ENCODE measurements at places on chromosomes 4 and X.
A peak's percentile ranks its signal among the peaks of the same experiment; 100 is the strongest.

DNA sequence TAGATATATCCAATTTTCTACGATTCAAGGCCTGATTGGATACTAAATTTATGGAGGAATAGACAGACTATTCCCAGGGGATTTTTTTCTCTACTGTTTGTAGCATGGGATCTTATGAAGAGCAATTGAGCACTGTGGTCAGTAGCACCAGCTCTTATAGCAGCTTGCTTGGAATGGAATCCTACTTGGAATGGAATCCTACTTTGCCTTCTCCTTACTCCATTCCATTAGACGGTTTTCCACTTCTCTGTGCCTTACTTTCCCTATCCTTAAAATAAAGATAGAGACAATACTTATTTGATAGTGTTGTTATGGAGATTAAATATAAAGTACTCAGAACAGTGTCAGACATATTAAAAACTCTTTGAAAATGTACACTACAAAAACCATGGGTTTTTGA is 133.5 kb downstream of the BTC start:
- DNase-seq, result no peak

GRCh38 chr4:175412161-175412560 is 399.9 kb downstream of the GPM6A start:
- no peak for DNase-seq

DNA sequence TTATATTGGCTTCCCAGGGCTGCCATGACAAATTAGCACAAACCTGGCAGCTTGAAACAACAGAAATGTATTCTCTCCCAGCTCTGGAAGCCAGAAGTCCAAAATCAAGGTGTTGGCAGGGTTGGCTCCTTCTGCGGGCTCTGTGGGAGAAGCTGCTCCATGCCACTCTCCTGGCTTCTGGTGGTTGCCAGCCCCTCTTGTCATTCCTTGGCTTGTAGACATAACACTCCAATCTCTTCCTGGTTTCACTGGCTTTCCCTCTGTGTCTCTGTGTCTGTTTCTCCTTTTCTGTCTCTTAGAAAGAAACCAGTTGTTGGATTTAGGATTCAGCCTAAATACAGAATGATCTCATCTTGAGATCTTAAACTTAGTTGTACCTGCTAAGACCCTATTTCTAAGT is 85.5 kb downstream of the USP46 start:
- no peak for DNase-seq

DNA sequence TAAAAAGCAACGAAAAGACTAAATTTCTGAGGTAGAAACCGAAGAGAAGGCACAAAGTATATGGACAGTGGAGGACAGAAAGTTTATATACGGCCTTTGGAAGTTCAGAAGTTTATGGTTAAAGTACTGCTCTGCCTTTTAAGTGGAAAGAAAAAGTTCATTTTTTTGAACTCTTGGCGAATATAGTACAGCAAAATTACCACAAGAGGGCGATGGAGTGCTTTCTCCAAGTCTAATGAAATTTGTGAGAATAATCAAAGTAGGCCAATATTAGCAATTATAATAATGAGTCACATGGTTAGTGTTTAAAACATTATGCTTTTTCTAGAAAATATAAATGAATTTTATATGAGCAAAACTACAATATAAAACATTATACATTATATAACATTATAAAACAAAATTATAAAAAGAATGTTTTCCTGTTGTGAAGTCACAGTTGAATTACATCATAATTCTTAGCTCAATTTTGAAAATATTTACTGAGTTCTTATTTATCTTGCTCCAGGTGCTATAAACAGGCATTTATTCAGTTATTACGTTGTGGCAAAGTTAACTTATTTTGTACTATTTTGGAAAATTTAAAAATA is 136.2 kb upstream of the BMPR1B start:
- peak; percentile 32 for DNase-seq

DNA sequence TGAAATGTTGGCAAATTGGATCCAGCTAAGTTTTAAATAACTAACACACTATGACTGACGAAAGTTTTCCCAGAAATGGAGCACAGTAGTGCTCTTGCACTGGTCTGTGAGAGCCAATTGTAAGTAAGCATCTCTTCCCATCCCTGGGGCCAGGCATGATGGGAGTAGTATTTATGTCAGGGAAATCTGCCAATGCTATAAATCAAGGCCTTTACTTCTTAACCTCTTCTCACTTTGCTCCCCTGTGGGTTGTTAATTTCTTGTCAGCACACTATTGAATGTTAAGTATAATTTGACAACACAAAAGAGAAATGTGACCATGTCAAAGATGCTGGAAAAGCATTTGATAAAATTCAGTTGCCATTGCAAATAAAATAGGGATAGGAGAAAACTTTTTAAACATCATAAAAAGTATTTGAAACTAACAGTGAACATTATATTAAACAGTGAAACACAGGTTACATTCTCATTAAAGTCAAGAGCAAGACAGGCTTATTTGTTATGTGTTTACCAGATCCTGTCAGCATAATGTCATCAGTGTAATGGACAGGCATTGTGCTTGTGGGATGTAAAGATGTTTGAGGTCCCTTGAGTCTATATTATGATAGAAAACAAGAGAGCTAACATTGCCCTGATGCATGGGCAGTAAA is 5.0 kb downstream of the F8A1 start:
- DNase-seq, result no peak

DNA sequence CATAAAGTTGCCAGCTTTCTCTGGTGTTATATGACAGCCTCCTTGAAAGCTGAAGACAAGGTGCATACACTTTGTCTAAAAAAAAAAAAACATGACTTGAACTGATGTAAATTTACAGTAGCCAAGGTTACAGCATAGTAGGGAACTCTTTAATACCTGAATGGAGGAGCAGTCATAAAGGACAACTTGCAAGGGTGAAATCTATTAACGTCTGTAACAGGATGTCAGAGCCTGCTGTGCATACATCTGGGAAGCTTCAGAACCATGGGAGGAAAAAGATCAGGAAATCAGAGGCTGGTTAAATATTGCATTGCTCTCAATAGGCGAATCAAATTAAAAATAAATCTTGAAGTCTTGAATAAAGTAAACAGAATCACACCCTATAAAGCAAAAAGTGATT is 484.0 kb upstream of the CTSO start:
- no peak for DNase-seq

DNA sequence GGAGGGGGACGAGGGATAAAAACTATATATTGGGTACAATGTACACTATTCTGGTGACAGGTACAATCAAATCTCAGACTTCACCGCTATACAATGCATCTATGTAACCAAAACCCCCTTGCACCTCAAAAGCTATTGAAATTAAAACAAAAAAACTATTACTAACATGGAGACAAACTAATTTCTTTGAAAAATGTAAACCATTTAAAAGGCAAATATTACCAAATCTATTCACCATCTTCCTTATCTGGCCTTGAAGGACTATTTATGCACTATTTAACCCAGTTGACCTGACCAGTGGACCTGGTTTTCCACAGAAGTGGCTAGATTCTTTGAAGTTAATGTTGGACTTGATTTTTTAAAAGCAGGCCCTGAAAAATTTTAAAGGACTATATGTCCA is 212.3 kb upstream of the RPS6KA3 start:
- no peak for DNase-seq

DNA sequence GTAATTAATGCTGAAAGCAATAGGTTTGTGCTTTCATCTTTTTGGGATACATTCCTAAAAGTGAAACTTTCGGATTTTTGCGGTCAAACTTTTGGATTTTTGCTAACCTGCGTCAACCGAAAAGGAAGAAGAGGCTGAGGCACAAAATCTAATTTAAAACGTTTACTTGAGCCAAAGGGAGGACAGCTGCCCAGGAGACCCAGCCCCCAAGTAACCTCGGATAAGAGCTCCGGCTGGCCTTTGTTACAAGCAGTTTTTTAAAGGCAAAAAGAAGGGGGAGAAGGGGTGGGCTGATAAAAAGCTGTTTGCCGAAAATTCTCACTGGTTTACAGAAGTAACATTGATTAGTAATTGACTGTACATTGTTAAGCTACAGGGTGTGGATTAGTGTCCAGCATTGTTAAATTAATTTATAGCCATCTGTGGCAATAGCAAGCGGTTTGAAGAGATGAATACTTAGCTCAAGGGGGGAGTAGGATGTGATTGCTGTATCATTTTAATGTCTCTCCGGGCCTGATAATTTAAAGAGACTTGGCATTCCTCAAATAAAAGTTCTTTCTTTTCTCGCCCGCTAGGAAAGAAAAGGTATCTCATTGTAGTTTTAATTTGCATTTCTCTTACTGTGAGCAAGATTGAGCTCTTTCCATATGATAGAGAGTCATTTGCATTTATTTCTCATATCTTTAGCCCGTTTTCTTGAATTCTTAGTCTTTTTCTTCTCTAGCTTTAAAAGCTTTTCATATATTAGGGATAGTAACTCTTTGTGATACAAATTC is 59.1 kb upstream of the USP9X start:
- DNase-seq, result no peak

DNA sequence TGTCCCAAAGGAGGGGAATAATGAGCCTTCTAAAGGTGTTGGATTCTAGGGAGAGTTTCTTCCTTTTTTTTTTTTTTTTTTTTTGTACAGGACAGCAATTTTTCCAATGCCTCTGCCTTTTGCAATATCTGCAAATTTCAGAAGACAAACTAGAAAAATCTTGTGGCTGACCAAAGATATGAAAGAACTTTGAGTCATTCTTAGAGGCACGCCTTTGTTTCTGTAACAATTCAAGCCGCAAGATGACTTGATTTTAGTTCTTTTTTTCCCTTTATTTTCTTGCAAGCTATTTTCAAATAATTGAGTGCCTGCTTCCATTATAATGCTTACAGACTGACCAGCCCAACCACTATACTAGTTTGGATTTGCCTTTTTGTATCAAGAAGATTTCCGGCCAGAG is 47.6 kb upstream of the UXT start:
- no peak for DNase-seq

GRCh38 chr4:141102367-141102766 is 30.9 kb downstream of the RNF150 start:
- no peak for DNase-seq

- DNase-seq, result no peak
Measured at GRCh38 chr4:186134257-186134656, 29.8 kb downstream of the FAM149A start.

GRCh38 chr4:102080184-102080583 is 265.1 kb downstream of the SLC39A8 start:
- DNase-seq, result no peak

GRCh38 chrX:9957743-9958142 is 9.4 kb upstream of the CLDN34 start:
- DNase-seq, result no peak

DNA sequence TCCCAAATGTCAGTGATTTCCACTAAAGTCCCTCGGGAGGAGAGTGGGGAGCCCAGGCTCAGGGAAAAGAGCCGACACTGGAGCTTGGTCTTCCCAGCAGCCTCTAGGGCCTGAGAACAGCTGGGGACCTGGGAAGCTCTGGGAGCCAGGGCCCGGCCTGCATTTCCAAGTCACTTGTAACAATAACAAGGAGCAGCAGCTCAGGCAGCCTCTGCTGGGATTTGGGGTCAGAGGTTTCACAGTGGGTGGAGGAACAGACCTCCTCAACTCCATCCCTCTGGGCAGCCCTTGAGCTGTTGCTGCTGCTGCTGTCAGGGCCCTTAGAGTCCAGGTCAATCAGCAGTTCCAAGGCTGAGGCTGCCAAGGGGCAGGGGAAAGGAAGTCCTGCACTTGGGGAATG is 11.1 kb downstream of the STARD8 start:
- no peak for DNase-seq

GRCh38 chr4:81648576-81649275 is 177.0 kb upstream of the RASGEF1B start:
- DNase-seq, result peak; percentile 37

GRCh38 chr4:6881908-6882307 is 27.7 kb upstream of the TBC1D14 start:
- no peak for DNase-seq

Data from CD4-positive, alpha-beta memory T cell (primary cell).